Activated CD8-positive, alpha-beta memory T cell treated with anti-CD3 and anti-CD28 coated beads for 48 hours (primary cell): ENCODE measurements at places on chromosomes 16 and 17.

GRCh38 chr17:39318636-39319035 is 82.8 kb downstream of the FBXL20 start:
- no peak for DNase-seq

- DNase-seq = no peak
Measured at GRCh38 chr16:53654946-53655345, 48.7 kb downstream of the RPGRIP1L start.

DNA sequence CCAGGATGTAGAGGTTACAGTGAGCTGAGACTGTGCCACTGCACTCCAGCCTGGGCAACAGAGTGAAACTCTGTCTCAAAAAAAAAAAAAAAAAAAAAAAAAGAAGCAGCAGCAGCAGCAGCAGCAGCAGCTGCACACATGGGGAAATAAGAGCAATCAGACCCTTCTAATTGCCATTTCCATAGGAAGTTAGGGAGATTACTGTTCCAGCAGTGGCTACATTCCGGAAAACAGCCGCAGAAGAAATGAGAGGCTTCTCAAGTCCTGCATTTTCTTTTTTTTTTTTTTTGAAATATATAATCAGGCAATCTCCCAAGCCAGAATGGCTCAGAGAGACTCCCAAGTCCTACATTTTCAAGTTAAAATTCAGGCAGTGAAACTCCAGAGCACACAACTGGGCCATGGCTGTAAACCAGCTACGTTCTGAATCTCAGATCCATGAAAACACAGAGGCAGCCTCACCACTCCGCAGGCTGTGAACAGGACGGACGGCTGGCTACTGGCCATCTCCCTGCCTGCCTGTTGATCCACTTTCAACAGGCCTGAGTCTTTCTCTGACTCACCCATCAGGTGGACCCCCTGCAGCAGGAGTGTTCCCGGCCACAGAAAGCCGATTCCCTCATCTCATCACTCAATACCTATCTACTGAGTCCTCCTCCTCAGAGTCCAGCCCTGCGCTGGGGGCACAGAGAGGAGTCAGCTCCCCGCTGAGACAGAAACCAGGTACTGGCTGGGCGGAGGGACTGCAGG is 15.0 kb downstream of the TRPV1 start:
- DNase-seq = no peak

- DNase-seq = no peak
Measured at GRCh38 chr17:41428591-41429291, 4.4 kb upstream of the KRT37 start.

- no peak for DNase-seq
Measured at GRCh38 chr16:49505556-49505955, 132.0 kb downstream of the C16orf78 start.

DNA sequence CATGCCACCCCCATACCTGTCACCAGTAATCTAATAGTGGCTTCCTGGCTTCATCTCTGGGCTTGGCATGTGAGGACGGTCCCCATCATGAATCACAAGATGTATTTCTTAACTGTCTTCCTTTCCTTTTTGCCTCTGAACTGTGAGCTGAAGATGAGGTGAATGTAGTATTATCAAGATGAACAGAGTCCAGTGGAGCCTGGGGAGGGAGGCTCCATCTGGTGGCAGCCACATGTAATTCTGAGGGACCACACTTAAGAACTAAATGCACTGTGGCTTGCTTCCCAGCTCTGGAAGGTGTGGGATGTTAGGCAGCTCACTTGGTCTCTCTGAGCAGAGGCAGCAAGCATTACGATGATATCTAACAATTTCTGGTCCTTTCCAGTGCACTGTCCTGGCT is 354.9 kb upstream of the ASIC2 start:
- DNase-seq = no peak

- no peak for DNase-seq
Measured at GRCh38 chr17:36182176-36183000, 6.0 kb upstream of the TBC1D3B start.

GRCh38 chr16:5971924-5972323 is 874.3 kb upstream of the EEF2KMT start:
- no peak for DNase-seq

GRCh38 chr17:7988750-7989178 is 13.7 kb upstream of the GUCY2D start:
- no peak for DNase-seq

- DNase-seq = no peak
Measured at GRCh38 chr17:77025781-77026180, 115.0 kb upstream of the SEC14L1 start.

- no peak for DNase-seq
Measured at GRCh38 chr17:68533887-68534694, 21.9 kb downstream of the PRKAR1A start.

DNA sequence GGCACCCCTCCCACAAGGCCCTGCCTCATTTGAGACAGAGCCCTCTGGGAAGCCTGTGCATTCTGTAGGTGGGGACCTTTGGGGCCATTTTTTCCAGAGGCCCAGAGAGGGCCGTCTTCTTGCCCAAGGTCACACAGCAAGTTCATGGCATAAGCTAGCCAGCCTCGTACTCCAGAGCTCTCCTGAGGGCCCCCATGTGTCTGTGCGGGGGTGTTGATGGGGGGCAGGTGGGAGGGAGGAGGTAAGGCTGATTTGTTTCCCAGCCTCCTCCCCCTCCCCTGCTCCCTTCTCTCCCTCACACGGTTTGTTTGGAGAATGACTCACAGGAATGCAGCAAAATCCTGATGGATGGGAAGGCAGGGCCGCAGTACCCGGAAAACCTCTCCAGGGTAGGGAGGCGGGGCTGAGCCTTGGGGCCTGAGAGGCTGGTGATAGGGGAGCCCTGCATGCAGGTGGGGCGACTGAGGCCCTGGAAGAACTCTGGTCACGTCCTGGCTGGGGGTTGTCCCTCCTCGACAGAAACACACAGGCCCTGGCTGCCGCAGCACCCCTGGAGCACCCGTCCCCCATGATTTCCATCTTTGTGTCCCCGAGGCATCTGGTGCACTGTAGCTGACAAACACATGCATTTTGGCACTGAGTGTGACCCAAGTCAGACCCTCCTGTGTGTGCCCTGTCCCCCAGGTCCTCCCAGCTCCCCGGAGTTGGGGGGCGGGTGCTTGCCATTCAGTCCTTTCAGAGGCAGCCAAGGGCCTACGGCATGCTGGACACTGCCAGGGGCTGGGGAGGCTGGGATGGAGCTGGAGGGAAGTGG is 29.7 kb downstream of the RAI1 start:
- no peak for DNase-seq

DNA sequence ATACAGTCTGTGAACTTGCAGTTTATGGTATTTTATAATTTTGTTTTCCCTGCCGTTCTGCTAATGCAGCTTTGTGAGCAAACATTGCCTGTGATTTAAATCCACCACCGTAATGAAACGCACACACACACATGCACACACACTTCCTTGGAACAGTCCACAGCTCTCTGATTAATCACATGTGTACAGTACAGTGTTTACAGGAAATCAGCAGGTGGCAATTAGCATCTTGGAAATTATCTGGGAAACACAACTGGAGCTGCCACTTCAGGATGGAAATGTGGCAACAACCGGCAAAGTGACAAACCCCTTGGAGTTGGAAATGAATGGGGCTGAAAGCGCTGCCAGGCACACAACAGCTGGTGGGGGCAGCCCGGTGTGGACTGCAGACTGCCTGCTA is 12.9 kb upstream of the ZKSCAN2 start:
- DNase-seq = no peak

DNA sequence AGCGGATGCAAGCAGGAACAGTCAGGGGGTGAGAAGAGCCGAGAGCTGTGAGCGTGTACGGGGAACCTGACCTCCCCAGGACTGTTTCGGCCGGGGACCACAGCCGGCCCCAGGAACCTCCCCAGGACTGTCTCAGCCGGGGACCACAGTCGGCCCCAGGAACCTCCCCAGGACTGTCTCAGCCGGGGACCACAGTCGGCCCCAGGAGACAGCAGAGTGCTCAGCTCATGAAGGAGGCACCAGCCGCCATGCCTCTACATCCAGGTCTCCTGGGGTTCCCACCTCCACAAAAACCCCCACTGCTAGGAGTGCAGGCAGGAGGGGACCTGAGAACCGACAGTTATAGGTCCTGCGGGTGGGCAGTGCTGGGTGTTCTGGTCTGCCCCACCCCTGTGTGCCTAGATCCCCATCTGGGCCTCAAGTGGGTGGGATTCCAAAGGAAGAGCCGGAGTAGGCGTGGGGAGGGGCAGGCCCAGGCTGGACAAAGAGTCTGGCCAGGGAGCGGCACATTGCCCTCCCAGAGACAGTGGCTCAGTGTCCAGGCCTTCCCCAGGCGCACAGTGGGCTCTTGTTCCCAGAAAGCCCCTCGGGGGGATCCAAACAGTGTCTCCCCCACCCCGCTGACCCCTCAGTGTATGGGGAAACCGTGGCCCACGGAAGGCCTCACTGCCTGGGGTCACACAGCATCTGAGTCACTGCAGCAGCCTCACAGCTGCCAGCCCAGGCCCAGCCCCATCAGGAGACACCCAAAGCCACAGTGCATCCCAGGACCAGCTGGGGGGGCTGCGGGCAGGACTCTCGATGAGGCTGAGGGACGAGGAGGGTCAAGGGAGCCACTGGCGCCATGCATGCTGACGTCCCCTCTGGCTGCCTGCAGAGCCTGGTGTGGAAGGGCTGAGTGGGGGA is 4.3 kb downstream of the RHBDF1 start:
- no peak for DNase-seq

DNA sequence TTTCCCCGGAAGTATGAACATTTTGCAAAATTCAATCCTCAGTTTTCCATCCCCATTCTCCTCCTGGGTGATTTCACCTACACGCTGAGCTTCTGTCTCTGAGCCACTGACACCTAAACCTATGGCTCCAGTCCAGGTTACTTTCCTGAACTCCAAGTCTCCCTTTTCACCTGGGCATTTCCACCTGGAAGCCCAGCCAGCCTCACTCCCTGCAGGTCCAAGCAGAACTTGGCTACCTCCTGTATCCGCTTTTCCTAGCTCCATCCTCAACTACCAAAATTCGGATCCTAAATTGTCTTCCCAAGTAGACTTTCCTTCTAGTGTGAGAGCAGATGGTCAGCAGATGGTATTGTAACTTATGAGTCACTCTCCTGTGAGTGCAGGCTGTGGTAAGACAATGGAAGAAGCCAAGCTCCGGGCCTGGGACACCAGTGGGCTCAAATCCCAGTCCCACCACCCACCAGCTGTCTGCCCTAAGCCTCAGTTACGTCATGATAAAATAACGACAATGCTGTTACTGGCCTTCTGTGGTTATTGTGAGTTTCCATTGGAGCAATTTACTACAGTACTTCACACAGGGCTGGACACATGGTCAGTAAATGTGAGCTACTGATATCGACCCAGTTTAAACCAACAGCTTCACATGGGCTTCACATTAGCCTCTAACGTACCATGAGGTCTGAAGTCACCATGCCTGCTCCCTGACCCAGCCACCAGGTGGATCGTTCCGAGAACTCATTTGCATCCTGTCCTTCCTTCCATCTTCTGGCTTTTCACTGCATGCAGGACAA is 33.3 kb downstream of the PECAM1 start:
- no peak for DNase-seq

GRCh38 chr17:17873450-17873991 is 36.7 kb upstream of the SREBF1 start:
- no peak for DNase-seq

DNA sequence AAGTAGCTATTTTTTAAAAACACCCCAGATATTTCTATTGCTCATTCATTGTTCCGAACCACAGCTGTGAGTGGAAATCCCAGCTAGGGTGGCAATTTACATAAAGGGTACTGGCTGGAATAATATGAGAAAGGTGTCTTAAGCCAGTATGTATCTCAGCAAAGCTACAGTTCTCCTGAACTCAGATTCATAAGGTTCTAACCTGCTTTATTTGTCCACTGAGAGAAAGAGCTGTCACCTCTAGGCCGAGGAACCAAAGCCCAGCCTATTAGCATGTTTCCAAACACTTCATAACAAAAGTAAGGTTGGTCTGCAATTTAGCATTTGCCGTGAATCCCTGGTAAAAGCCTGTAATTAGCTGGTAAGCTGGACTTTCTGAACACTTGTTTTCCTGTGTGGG is 57.0 kb upstream of the CLEC19A start:
- DNase-seq = no peak

- DNase-seq = no peak
Measured at GRCh38 chr17:48432820-48433775, 3.1 kb upstream of the SKAP1 start.

- DNase-seq = no peak
Measured at GRCh38 chr17:59067756-59068155, 38.9 kb downstream of the TRIM37 start.

DNA sequence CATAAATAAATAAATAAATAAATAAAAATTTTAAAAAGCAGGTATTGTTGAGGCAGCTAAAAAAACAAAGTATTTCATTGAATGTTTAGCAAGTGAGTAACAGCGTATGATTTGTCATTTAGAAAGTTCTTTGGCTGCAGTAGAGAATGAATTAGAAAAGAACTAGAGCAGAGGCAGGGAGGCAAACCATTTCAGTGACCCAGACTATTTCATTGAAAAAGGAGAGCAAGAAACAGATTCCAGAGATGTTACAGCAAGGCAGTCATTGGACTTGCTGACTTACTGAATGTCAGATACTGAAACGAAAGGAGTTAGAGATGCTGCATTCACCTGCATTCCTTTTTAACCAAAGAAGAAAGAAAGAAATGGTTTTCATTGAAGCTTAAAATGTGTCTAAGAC is 105.5 kb upstream of the HLF start:
- DNase-seq = no peak

- no peak for DNase-seq
Measured at GRCh38 chr16:73529303-73530012, 481.5 kb upstream of the ZFHX3 start.

DNA sequence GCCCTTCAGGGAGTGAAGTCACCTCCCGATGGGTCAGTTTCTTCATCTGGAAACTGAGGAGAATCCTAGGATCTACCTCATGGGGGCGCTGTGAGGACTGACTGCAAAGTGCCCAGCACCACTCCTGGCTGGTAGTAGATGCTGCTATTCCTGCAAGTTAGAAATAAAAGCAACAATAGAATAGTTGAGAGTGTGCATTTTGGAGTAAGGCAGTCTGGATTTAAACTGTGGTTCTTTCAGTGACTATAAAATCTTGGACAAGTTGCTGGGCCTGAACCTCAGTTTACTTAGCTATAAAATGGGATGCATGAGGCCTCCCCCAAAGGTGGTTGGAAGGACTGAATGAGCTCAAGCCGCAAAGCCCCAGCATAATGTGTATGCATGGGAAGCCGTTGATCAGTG is 70.6 kb downstream of the CYB5B start:
- no peak for DNase-seq

GRCh38 chr16:21033704-21034103 is 116.9 kb downstream of the DNAH3 start:
- no peak for DNase-seq

- no peak for DNase-seq
Measured at GRCh38 chr17:73293031-73293430, 18.8 kb downstream of the CDC42EP4 start.

GRCh38 chr17:75848523-75849278 is 4.5 kb upstream of the UNC13D start:
- no peak for DNase-seq

DNA sequence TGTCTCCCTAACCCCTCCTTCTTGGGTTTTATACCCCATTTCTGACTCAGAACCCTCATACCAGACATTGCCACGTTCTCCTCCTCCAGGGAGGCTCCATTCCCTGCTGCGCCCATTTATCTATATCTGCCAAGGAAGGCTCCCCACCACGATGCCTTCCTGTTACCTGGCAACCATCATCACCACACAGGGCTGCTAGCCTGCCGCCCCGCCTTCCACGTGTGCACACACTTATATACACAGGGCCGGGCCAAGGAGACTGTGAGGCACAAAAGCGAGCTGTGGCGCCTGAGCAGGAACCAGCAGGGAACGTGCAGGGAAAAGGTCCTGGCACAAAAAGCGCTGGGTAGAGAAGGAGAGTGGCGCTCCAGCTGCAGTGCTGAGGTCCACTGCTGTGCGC is 261.8 kb downstream of the CBLN1 start:
- no peak for DNase-seq

GRCh38 chr16:64397042-64397441 is 724.8 kb downstream of the CDH11 start:
- no peak for DNase-seq
